ENCODE measurements at places on chromosomes 6 and 20. TPM values are rescaled to one million over a fixed set of nuclear protein-coding genes. Genes with fewer than 3 reads are reported as not detected.
A peak's percentile ranks its signal among the peaks of the same experiment; 100 is the strongest.

BEND6 gene
- 0.53 TPM for total RNA-seq

DNA sequence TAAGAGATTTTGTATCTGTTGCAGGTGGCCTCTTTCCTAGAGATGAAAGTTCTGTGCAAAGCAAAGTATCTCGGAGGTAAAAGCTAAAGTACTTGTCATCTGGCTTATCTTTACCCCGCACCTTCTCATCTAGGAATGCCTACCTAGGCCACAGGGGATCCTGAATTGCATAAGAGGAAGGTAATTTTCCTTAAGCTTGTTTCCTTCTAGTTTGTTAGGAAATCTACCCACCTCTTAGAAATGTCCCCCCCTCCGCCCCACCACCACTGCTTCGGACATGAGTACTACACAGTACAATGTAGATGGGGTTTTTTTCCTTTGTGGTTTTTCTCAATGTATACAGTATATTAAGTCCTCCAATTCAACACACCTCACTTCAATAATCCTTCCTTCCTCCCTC, 21.5 kb downstream of the FOXC1 start:
- no peak for DNase-seq

GABRR2 gene
- 0.18 TPM for total RNA-seq

- no peak for DNase-seq
Observed at GRCh38 chr6:117938311-117938995, 31.4 kb downstream of the SLC35F1 start.

CDC25B gene
- total RNA-seq: 36.4 TPM

MOG gene
- total RNA-seq: not detected

VWA7 gene
- 0.58 TPM for total RNA-seq

- DNase-seq: no peak
Observed at GRCh38 chr20:44649976-44650375, 1.5 kb downstream of the ADA start.

DNA sequence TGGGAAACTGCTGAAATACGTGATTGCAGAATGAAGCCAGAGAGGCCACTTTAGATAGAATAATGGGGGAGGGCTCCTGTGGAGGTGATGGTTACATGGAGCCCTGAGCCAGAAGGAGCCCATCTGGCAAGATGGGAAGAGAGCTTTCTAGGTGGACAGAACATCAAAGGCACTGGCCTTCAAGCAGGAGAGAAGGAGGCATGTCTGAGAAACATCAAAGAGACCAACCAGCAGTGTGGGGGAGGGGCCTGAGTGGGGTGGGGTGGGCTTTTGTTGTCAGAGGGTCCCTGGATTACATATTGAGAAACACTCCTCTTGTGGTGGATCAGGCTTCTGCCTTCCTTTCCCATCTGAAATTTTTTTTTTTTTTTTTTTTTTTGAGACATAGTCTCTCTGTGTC, 1.9 kb upstream of the KCNG1 start:
- no peak for DNase-seq

- DNase-seq: no peak
Observed at GRCh38 chr6:127435626-127436220, 23.5 kb downstream of the KIAA0408 start.

TMEM244 gene
- not detected for total RNA-seq

MOXD1 gene
- total RNA-seq: 7.5 TPM

GRCh38 chr6:168648240-168649125, 207.5 kb downstream of the SMOC2 start:
- DNase-seq: no peak

- DNase-seq: no peak
Observed at GRCh38 chr6:111113336-111114086, 26.2 kb downstream of the SLC16A10 start.

WFDC10B gene
- not detected for total RNA-seq

- no peak for DNase-seq
Observed at GRCh38 chr6:125818772-125819260, 28.1 kb downstream of the NCOA7 start.

DNA sequence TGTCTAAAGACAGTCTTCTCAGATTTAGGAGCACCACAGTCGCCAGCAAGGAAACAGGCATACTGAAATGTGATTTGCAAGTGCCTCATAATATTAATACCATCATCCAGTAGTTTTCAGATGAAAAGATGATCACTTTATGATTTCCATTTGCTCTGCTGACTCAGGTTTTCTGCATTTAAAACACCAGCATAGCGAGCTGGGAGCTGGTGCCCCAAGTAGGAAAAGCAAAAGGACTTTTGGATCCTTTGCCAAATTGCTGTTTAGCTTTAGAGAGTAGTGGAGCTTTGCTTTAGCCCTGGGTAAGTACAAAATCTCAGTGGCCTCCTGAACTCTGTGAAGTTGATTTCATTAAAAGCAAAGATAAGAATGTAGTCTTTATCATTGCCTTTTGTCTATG, 78.5 kb downstream of the JAG1 start:
- DNase-seq: no peak

DNA sequence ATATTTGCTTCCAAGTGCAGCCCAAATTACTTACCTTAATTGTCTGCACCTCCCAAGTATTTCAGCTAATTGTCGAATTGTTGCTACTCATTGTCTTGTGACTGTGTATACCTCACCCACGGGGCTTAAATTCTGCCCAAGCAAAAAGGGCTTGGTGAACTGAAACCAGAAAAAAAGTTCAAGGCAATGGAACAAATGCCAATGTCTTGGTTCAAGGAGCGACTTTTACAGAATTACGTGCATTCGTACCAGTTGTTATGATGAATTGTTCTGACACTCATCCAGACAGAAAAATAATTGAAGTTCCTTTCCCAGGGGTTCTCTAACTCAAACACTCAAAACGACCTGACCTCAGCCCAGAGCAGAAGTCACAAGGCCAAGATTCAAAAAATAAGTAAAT, 13.9 kb upstream of the PXDC1 start:
- DNase-seq: no peak

DNA sequence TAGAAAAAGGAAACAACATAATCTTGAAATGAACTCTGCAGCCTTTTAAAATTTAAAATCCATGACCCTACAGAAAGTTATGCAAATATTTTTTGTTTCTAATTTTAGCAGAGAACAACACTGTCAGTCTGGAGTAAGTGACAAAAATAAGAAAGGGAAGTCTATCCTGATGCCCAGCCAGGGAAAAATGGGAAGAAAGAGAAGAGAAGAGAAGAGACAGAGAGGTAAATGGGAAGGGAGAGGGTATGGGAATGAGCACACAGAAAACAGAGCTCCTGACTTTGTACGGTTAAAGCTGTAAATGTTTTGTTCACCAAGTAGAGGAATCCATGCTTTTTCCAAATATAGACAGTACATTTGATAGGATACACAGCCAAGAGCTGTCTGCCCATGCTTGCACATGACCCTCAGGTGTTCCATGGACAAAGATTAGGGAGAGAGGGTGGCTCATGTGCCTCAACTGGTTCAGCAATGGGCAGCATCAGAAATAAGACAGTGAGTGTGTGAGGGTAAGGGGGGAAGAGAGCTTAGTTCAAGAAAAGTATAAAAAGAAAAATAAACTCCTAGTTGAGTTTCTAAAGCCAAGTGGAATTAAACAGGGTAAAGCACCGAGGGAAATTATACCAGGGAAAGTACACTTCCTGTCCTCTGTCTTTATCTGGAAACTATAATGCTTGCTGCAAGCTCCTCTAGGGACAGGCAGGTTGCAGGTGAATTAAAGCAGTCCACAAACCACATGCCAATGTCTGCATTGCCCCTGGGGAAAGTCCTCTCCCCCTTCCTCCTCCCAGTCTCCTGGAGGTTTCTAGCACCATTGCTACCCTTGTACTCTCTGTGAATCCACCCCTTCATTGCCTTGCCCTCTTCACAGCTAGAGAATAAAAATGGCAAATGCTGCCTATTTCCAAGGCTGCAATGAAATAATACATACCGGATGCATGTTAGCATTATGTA, 30.0 kb downstream of the MAP3K5 start:
- no peak for DNase-seq

DNA sequence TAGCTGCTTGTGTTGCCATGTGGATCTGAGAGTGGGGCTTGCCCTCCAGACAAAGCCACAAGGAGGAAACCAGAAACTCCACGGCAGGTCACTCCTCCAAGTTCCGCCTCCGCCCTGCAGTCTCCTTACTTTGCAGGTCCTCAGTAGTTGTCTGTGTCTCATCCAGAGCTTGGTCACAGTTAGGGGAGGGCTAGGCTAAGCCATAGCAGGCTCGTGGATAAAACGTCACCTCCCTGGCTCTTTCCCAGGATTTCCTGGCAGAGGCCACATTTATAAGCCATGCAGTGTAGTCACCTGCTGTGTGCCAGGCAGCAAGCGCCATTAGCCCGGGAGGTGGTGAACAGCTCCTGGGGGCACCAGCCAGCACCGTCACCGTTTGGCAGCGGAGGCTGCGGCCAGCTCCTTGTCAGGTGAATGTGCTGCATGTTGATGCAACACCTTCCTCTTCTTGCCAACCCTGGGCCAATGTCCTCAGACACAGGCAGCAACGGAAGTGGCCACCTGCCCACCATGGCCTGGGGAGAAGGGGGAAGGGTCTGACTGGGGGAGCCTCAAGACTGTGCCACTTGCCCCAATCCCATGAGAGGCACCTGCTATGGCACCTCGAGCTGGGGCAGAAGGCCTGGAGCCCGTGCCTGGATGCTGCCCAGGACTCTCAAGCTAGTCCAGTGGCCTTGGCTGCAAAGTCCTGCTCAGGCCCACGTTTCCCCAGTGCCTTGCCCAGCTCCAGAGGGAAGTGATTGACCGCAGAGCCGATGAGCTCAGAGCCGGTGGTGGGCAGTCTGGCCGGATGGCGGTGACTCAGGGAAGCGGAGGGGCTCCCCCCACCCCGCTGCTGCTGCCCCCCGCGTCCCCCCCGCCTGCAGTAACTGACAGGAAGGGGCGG, 39.0 kb upstream of the SLCO4A1 start:
- no peak for DNase-seq

PAK5 gene
- not detected for total RNA-seq

DNA sequence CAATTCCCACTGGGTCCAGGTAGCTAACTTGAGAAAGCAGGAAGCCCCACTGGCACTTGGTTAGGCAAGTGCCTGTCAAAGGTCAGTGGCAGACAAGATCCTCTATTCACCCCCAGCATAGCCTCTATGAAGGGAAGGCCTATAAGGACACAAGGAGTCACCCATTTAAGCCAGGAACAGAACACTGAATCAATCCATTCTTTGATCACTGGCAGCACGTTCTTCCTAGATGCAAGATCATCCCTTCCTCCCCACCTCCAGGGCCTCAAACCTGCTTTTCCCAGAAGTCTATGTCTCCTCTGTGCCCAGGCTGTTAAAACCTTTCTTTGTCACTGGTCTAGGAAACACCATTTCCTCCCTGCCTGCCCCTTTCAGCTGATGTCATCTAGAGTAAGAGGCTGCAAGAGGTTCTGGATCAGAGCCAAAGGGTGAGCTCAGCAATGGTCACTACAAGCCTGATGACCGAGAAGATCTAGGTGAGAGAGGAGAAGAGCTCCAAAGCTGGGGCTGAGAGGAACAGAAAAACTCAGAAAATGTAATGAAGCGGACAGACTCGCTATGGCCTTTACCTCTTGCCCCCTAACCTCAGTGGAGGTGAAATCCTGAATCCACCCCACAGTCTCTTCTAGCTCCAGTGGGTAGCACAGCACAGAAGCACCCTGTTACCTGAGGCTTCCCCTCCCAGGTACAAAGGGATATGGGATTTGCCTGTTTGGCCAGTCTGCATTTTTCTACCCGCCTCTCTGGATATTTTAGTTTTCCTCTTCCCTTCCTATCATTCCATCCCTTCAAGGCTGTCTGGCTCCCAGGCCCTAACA, 1.8 kb downstream of the GTPBP2 start:
- peak; percentile 91 for DNase-seq

- DNase-seq: no peak
Observed at GRCh38 chr6:116277124-116277523, 2.6 kb downstream of the TSPYL1 start.

PRDM13 gene
- total RNA-seq: not detected

DNA sequence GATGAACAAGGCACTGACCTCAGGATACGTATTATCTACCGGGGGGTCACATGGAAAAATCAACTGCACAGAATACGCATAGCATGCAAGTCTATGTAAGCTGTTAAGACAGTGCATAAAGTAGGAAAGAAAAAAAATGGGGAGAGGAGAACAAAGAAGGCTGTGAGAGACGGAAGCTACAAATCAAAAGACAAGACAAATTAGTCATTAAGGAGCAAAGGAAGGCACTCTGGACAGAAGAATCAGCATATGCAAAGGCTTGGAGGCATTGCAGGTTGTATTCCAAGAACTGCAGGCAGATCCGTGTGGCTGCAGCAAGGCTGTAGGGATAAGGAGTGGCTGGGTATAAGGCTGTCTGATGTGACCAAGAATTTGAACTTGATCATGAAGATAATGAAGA, 89.0 kb downstream of the NRSN1 start:
- DNase-seq: no peak

GRCh38 chr6:23349521-23350147, 776.4 kb upstream of the NRSN1 start:
- peak; percentile 31 for DNase-seq

GRCh38 chr6:144534180-144534579, 249.0 kb downstream of the UTRN start:
- DNase-seq: no peak

FHL5 gene
- not detected for total RNA-seq

DNA sequence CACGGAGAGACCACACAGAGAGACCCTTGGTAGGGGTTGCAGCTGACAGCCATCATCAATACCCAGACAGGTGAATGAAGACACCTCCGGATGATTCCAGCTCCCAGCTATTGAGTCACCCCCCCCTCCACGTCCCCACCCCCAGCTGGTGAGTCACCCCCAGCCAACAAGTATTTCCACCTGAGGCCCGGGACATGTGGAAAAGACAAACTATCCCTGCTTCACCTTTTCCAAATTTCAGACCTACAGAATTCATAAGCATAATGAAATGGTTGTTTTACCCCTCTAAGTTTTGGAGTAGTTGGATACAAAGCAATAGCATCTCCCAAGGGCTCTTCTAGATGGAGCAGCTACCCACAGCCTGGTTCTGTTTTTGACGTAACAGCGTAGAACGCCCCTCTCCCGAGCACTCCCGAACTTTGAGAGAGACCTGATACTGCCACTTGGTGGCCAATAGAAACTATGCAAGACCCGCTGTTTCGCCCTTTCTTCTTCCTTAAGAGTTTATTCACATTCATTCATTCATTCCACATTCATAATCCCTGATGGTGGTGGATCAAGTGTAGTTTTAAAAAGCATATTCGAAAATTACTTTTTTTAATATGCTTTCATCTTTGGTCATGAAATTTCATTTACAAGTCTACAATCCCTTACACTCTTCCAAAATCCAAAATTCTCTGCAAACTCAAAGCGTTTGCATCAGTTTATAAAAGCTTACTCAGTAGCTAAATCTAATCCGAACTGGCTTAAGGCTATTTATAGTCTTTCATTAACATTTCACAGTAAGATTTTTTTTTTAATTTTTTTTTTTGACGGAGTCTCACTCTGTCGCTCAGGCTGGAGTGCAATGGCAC, 15.1 kb upstream of the PPP1R16B start:
- no peak for DNase-seq

GRCh38 chr20:23826541-23827021, at the start of gene CST2:
TSS of gene CST2 (minus strand) at chr20:23826729. CDS start at chr20:23826660, 69 bp downstream.
- no peak for DNase-seq

DNA sequence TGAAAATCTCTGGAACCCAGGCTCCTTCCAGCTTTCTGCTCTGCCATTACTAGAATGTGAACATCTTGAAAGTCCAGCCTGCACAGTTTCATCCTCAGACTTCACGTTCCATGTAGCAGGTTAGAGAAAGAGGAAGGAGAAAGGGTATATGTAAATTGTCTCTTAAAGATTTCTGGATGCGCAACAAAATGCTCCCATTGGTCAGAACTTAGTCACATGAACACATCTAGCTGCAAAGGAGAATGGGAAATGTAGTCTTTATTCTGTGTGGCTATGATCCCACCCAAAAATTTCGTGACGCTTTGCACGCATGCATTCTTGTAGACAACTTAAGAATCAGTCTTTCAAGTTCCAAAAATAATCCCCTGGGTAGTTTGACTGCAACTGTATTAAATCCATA, 46.4 kb upstream of the CHD6 start:
- DNase-seq: no peak

- no peak for DNase-seq
Observed at GRCh38 chr6:34688956-34689355, 7.6 kb downstream of the ILRUN start.
